ENCODE measurements at places on chromosomes 1 and 21. TPM values are rescaled to one million over a fixed set of nuclear protein-coding genes. Genes with fewer than 3 reads are reported as not detected.

GRCh38 chr1:229086686-229087085 is 184.2 kb upstream of the RAB4A start:
- H3K27ac ChIP-seq = no peak overlapping the region
- H3K4me3 ChIP-seq = no peak overlapping the region
- no peak for DNase-seq
- no peaks in the 10 kb centered on the region for H3K36me3 ChIP-seq
- H3K4me1 ChIP-seq = peaks cover 17% of the 10 kb centered on the region
- no peaks in the 10 kb centered on the region for H3K27me3 ChIP-seq

DNA sequence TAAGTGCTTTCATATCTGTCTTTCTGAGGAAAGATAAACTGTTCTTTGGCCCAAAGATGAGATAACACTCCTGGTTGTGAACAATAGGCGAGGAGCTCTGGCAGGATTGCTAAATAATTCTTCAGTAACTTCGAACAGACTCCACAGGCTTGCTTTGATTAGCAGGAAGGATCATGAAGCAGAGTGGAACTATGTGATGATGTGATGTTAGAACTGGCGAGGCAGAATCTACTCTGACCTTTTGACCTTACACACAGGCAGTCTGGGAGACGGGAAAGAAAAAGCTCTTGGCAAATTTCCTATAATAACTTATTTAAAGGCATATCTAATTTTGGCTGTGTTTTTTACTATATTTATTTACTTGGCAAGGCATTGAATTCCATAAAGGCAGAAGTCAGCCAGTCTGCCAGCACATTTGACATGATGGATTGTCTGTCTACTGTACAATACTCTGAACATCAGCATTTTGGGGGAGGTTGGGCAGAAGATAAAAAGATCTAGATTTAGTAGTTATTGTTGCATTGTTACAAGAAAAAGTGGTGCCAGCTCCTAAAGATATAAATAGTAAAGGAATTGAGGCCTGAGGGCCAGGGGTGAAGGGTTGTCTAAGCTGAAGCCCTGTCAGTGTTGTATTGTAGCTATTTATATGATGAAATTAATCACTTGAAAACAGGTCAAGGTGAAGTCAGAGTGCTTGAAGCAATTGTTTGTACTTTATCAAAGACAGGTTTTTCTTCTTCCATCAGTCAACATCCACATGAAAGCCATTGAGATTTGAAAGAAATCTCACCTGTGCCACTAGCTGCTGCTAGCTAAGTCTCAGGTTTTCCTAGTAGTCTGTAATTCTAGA is 708.8 kb downstream of the LTN1 start:
- DNase-seq = no peak
- no peak overlapping the region for H3K4me3 ChIP-seq
- H3K27me3 ChIP-seq = no peaks in the 10 kb centered on the region
- H3K36me3 ChIP-seq = no peaks in the 10 kb centered on the region
- peaks cover 11% of the 10 kb centered on the region for H3K4me1 ChIP-seq

DNA sequence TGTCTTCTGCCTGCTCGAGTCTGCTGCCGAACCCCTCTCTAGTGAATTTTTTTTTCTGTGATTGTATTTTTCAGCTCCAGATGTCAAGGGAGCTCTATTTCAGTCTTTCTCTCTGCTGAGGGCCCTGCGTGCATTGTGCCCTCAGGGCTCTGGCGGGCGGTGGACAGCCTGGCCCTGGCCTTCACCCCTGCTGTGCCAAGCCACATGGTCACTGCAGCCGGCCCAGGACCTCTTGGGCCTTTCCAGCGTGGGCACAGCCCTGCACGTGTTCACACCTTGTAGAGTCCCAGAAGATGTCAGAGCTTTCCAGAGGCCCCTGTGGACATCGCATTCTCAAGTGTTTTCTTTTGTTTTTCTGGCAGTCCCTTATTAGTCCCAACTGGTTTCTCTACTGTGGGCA is 55.7 kb downstream of the PCNT start:
- no peaks in the 10 kb centered on the region for H3K27me3 ChIP-seq
- peaks cover 5% of the 10 kb centered on the region for H3K4me1 ChIP-seq
- no peak for DNase-seq
- peaks cover 24% of the 10 kb centered on the region for H3K36me3 ChIP-seq

GRCh38 chr1:182662121-182662890 is 22.1 kb downstream of the RGS8 start:
- no peaks in the 10 kb centered on the region for H3K27me3 ChIP-seq
- H3K36me3 ChIP-seq = no peaks in the 10 kb centered on the region
- DNase-seq = no peak
- H3K4me3 ChIP-seq = no peak overlapping the region
- no peak overlapping the region for H3K27ac ChIP-seq
- H3K4me1 ChIP-seq = no peaks in the 10 kb centered on the region

- H3K27ac ChIP-seq = no peak overlapping the region
- H3K27me3 ChIP-seq = no peaks in the 10 kb centered on the region
- H3K4me3 ChIP-seq = no peak overlapping the region
- no peaks in the 10 kb centered on the region for H3K4me1 ChIP-seq
- no peak for DNase-seq
Measured at GRCh38 chr1:199123615-199124014, 484.8 kb downstream of the PTPRC start.

- H3K27me3 ChIP-seq = no peaks in the 10 kb centered on the region
- H3K4me3 ChIP-seq = no peak overlapping the region
- H3K4me1 ChIP-seq = no peaks in the 10 kb centered on the region
Measured at GRCh38 chr1:52641307-52641706, 8.3 kb downstream of the SHISAL2A start.

GRCh38 chr1:32977546-32978087 is 13.0 kb upstream of the RNF19B start:
- H3K27ac ChIP-seq = no peak overlapping the region
- no peak for DNase-seq
- no peak overlapping the region for H3K4me3 ChIP-seq
- peaks cover 25% of the 10 kb centered on the region for H3K4me1 ChIP-seq

DNA sequence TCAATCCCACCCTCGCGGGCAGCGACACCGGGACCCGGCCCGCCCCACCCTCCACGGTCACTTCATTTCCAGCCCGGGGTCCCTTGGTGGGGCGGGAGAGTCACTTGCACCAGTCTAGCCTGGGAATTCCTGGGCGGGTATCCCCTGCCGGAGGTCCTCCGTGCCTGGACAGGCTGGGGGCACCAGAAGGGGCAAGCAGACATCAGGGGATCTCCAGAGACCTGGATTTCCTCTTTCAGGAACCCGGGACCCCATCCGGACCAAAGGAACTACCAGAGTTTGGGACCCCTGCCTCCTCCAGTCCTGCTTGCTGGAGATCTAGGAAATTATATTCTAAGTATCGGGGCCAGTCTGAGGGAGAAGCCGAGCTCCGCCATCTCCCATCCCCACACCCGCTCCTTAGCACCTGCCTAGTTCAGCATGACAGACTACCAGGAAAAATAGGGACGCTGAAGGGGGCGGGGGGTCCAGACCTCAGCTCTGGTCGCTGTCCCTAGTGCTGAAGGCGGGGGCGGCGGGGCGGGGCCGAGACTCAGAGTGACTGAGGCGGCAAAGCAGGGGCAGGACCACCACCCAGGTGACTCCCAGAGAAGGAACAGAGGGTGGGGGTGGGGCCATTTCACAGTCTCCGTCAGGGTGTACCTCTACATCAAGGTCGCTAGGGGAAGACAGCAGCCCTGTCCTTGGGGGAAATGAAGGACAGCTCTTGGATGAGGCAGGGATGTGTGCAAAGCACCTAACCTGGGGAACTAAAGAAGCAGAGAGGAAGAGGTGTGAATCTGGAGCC is 832 bp downstream of the HCN3 start:
- H3K4me1 ChIP-seq = peaks cover 28% of the 10 kb centered on the region
- no peaks in the 10 kb centered on the region for H3K27me3 ChIP-seq
- no peaks in the 10 kb centered on the region for H3K36me3 ChIP-seq
- peak; percentile 84 for DNase-seq
- peak overlapping the region; percentile 81 for H3K4me3 ChIP-seq

GRCh38 chr1:241156231-241156965 is 200.6 kb downstream of the RGS7 start:
- no peak for DNase-seq
- no peaks in the 10 kb centered on the region for H3K4me1 ChIP-seq
- H3K27me3 ChIP-seq = no peaks in the 10 kb centered on the region
- H3K4me3 ChIP-seq = no peak overlapping the region
- no peaks in the 10 kb centered on the region for H3K36me3 ChIP-seq
- no peak overlapping the region for H3K27ac ChIP-seq

- peaks cover 15% of the 10 kb centered on the region for H3K4me1 ChIP-seq
- no peak overlapping the region for H3K4me3 ChIP-seq
- no peak overlapping the region for H3K27ac ChIP-seq
- no peak for DNase-seq
Measured at GRCh38 chr1:24702511-24703293, 42.5 kb upstream of the CLIC4 start.

GRCh38 chr1:211580303-211580687 is 1.3 kb upstream of the SLC30A1 start:
- H3K27ac ChIP-seq = peak overlapping the region; percentile 95
- H3K27me3 ChIP-seq = no peaks in the 10 kb centered on the region
- peaks cover 4% of the 10 kb centered on the region for H3K36me3 ChIP-seq

- no peak for DNase-seq
- H3K27me3 ChIP-seq = no peaks in the 10 kb centered on the region
- no peaks in the 10 kb centered on the region for H3K4me1 ChIP-seq
- no peaks in the 10 kb centered on the region for H3K36me3 ChIP-seq
- H3K4me3 ChIP-seq = no peak overlapping the region
Measured at GRCh38 chr1:224061436-224061835, 52.5 kb upstream of the FBXO28 start.

DNA sequence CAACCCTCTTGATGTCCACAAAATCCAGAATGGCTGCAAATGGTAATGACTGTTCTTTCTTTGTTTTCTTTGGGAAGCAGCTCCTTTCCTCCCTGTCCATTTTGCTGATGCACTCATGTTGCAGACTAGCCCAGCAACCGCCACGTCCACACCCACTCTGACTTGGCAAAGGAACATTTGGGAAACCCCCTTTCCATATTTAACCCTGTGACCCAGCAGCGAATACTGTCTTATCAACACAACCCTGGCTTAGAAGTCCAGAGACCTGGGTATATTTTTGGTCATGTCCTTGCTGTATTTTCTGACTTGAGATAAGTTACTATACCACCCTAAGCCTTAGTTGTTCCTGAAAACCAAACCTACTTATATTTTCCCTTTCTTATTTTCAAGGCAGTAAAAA is 18.1 kb upstream of the SHE start:
- H3K27ac ChIP-seq = no peak overlapping the region
- H3K4me1 ChIP-seq = peaks cover 16% of the 10 kb centered on the region
- H3K4me3 ChIP-seq = no peak overlapping the region
- no peak for DNase-seq
- H3K36me3 ChIP-seq = no peaks in the 10 kb centered on the region

DNA sequence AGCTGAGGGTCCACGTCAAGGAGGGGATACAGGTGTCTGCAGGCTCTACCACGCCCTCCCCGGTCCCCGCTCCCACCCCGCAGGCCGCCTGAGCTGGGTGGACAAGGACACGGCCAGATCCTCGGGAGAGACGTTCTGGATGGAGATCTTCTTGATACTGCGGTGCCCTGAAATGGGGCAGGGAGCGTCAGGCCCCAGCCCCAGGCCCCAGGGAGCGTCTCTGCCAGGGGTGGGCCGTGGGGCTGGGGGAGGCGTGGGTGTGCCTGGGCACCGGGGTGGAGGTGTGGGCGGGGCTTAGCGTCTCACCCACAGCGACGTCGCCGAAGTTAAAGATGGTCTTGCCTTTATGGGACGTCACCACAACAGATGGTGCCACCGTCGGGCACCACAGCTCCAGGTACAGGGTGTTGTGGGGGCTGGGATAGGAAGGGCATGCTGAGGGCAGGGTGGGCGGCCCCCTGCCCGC is 7.3 kb upstream of the TMEM52 start:
- no peak overlapping the region for H3K27ac ChIP-seq
- peaks cover 11% of the 10 kb centered on the region for H3K4me1 ChIP-seq
- H3K36me3 ChIP-seq = no peaks in the 10 kb centered on the region
- no peaks in the 10 kb centered on the region for H3K27me3 ChIP-seq
- no peak overlapping the region for H3K4me3 ChIP-seq
- DNase-seq = peak; percentile 61

DNA sequence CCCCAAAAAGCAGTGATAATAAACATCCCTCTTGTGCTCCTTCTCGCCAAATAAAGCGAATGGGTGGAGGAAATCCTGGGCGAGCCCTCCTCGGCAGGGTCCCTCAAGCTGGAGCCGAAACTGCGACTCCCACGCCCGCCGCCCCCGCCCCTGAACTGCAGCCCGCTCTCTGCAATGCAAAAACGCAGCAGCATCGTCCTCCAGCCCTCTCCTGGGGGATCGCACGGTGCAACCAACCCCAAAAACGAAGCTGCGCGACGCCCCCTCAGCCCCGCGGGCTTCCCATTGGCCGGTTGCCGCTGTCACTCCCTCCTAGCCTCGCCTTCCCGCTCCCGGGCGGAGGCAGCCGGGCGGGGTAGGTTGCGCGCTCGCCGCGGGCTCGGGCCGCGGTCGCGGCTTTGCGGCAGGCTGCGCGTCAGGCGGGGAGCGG is at the start of gene TMCC2:
Gene TMCC2, plus strand, starts transcription at position 363 of the 430 bp plus-strand sequence. CDS start 619 bp downstream, outside the sequence.
- H3K36me3 ChIP-seq = no peaks in the 10 kb centered on the region
- H3K4me1 ChIP-seq = peaks cover 47% of the 10 kb centered on the region
- H3K4me3 ChIP-seq = peak within 1 kb of the TSS; percentile 54
- peak; percentile 93 for DNase-seq

- peaks cover 3% of the 10 kb centered on the region for H3K27me3 ChIP-seq
- peaks cover 17% of the 10 kb centered on the region for H3K4me1 ChIP-seq
- DNase-seq = no peak
- no peak overlapping the region for H3K4me3 ChIP-seq
- H3K36me3 ChIP-seq = no peaks in the 10 kb centered on the region
- no peak overlapping the region for H3K27ac ChIP-seq
Measured at GRCh38 chr1:22736501-22737080, 26.0 kb downstream of the EPHB2 start.

GRCh38 chr1:160652924-160653619 is 6.2 kb upstream of the SLAMF1 start:
- DNase-seq = no peak
- H3K4me1 ChIP-seq = no peaks in the 10 kb centered on the region
- no peak overlapping the region for H3K4me3 ChIP-seq

DNA sequence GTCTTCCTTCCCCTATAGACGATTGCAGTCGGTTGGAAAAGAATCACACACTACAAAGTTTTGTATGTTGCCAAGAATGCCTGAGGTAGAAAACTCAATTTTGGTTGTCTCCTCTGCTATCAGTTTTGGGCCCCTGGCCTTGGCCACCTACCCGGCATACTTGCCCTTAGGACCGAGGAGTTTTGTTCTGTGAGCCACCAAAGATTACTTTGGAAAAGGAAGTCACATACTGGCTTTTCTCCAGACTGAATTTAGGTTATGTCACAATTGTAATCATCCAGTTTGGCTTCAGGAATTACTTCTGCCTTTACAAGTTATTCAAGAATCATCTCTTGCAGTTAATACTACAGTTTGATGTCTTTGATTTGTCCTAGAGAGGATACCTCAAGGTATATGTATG is 71.4 kb downstream of the RGL1 start:
- DNase-seq = no peak
- no peak overlapping the region for H3K27ac ChIP-seq
- peaks cover 44% of the 10 kb centered on the region for H3K4me1 ChIP-seq
- H3K36me3 ChIP-seq = no peaks in the 10 kb centered on the region
- H3K4me3 ChIP-seq = no peak overlapping the region
- no peaks in the 10 kb centered on the region for H3K27me3 ChIP-seq

C4BPB gene
- not detected for total RNA-seq

UBXN10 gene
- total RNA-seq = 0.48 TPM

Measured in suprapubic skin (tissue), 4 donors.